NCI-H2081 treated with DMSO at 0.1 percent for 48 hours (cell line): ENCODE measurements at places on chromosomes 3 and 15.

DNA sequence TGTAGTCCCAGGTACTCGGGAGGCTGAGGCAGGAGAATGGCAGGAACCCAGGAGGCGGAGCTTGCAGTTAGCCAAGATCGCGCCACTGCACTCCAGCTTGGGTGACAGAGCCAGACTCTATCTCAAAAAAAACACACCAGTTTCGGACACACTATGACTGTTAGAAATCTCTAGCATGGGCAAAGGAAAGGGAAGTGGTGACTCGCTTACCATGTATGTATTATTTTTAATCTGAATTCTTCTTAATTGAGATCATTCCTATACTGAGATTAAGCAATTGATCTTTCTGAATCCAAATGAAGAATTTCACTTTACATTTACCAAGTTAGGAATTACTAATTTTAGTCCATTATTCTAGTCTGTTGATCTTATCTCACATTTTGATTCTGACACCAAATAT, 459.2 kb upstream of the ALCAM start:
- DNase-seq: no peak

DNA sequence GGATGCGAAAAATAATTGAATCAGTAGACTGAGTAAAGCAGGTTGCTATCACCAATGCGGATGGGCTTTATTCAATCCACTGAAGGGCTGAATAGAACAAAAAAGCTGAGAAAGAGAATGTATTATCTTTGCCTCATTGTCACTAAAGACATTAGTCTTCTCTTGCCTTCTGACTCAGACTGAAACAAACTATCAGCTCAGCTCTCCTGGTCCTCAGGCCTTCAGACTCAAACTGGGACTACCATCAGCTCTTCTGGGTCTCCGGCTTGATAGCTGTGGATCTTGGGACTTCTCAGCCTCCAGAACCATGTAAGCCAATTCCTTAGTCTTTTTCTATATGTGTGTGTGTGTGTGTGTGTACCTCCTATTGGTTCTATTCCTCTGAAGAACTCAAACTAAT, 12.6 kb downstream of the IFT57 start:
- DNase-seq: no peak

- DNase-seq: no peak
Observed at GRCh38 chr15:64951777-64952418, 37.8 kb downstream of the SPG21 start.

DNA sequence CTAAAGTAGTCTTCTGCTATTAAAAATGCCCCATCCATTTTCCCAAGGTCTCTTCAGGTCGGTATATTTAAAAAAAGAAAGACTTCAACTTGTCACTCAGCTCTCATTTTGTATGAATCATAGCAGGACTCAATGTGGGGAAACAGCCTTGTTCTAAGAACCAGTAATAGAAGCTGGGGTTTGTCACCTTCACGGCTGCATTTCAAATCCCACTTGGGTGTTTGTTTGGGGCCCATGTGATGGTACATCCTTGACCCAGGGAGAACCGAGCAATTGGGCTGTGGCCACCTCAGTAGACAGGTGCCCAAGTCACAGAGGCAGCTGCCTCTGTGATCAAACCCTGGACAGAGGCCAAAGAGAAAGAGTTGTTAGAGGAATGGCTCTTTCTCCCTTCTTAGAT, 70.3 kb upstream of the ARL8B start:
- no peak for DNase-seq

DNA sequence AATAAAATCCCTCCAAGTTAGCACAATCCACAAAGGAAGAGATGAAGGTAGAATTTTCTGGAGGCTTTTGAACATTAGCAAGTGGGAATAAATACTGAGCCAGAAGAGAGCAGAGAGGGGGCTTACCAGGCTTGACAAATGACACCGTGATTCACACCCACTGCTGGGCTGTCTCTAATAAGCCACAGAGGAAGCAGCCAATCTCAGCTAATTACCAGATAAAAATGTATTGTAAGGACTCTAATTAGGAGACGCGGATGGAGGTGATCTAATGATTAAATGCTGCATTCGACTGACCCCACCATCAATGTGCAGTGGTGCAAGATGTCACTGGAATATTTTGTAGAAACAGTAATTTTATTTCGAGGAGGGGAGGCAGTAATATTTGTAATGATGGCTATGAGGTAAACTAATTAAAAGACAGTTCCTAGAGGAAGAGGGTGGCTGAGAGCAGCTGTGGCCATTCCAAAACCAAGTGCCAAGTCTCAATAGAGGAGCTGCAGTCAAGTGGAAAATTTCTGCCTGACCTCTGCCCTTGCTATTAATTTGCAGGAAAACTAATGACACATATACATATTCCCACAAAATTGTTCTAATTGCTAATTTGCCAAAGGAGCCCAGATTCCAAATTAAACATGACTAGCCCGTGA, 602.2 kb downstream of the FOXP1 start:
- no peak for DNase-seq

DNA sequence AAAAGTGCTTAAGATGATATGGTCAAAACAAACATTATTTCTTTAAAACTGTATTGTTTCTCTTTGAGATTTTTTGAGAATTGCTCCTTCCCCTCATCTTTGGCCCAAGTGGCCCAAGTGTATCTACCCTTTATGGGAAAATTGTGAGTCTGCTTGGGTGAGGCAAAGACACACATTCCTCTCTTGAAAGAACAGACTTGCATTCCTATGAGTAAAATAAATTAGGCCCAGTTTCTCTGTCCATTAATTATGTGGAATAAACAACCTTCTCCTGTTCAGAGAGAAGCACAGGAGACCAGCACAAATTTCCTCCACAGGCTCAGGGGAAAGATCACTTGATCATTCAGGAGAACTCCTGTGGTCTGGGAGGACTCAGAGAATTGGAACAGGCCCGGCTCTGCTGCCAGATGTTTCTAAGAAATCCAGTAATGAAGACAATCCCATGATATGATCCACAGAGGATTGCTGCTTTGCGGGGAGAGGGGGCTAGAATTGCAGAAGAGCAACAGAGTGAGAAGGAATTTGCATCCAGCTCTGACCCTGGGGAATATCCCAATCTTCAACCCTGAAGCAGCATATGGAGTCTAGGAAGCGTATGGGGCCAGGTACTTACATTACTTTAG, 53.8 kb upstream of the BOC start:
- no peak for DNase-seq

GRCh38 chr3:177569875-177570657, 372.8 kb upstream of the TBL1XR1 start:
- peak; percentile 29 for DNase-seq

DNA sequence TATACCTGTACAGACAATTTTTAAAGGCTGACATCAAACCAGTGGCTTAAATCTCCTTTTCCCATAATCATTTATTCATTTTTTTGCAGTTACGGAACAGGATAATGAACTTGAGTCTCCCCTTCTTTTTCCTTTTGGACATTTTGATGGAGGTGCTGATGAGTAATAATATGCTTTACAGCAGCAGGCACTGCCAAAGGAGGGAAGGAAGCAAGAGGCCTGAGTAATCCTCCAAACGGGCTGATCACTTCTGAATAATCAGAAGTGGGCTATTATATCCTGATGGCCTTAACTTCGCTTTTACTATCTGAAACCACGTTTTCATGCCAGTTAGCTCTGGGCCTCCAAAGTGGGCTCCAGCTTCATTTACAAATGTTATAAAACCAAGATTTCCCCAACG, 527.2 kb downstream of the FOXP1 start:
- no peak for DNase-seq

DNA sequence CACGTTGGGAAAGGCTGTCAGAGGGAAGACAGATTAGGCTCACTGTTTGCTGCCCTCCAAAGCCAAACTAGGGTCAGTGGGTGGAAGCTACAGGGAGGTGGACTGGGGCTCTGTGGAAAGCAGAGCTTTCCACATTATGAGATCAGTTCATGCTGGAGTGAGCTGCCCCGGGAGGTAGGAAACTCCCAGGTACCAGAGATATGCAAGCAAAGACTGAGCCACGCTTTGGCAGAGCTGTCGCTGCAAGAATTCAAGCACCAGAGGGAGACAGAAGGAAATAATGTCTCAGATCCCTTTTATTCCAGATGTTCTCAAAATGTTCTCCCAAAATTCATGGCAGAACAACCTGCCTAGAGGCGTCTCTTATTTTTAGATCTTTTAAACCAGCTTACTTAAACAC, 286.6 kb downstream of the WDR72 start:
- DNase-seq: no peak

DNA sequence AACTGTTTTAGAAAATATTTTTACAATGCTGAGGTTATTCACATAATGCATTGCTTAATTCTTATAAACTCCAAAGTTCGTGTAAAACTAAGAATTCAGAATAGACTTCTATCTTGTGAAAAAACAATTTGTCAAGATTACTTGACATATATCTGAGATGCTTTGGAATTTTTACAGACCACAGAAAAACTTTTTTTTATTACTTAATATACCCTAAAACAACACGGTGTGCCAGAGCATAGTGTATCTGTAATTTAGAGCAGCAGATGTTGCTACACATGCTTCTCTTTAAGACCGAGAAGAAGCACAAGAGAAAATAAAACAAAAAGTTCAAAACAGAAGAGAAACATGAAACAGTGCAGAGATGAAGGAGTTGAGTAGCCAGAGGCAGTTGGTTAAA, 26.4 kb downstream of the ASB7 start:
- DNase-seq: no peak

- DNase-seq: no peak
Observed at GRCh38 chr3:84292128-84292527, 666.7 kb upstream of the CADM2 start.

GRCh38 chr3:38125305-38126120, 11.4 kb downstream of the ACAA1 start:
- DNase-seq: no peak

DNA sequence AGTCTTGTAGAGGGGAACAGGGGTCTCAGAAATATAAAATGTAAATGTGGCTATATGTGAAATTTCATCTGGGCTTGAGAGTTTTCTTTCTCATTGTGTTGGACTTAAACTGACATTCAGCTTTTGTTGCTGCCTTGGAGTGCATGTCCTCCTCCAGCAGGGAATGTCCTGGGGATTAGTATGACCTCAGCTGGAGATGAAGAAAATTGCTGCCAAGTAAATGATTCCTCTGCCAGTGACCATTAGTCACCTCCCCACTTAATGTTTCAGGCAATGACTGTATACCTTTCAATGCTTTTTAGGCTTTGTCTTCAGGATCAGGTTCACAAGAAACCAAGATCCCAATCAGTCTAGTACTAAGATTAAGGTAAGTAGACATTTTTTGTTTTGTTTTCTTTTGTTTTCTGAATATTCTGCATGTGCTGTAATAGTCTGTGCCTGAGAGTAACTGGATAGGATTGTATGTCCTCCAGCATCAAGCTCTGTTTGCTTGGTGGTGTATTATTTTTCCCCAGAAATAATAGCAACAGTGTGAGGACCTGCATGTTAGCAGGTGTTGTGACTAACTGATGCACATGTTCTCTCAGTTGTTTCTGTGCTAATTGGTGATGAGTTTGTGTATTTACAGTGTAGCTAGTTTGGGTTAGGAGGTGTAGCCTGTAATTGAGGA, 18.1 kb upstream of the SLC22A13 start:
- no peak for DNase-seq

- no peak for DNase-seq
Observed at GRCh38 chr3:108090049-108090700, 656 bp downstream of the CD47 start.

DNA sequence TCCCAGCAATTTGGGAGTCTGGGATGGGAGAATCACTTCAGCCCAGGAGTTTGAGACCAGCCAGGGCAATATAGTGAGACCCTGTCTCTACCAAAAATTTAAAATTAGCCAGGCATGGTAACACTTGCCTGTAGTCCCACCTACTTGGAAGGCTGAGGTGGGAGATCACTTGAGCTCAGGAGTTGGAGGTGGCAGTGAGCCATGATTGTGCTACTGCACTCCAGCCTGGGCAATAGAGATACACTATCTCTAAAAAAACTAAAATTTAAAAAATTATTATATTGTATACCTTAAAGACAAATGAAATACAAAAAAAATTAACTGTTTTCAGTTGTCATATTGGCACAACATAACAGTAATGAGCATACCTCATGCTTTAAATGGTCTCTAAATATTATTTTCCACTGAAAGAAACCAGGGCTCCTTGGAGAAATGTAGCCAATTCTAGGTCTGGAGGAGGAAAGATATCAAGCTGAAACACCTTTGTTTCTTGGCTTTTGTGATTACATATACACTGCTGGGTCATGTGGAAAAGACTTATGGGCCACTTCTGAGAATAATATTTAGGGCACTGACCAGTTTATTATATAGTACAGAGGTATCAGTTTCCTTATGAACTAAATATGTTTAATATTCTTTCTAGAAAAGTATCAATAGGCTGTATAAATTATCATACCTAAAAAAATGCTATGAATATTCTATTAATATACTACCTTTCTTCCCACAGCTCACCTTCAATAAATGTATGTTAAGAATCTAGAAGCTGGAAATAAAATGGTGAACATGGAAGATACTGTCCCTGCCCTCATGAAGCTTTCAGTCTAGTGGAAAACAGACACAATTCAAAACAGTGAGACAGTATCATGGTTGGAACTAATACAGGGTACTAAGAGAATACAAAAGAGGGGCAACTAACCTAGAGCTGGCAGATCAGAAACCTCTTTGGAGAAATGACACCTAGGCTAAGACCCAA, 119.5 kb downstream of the TMCC1 start:
- DNase-seq: no peak

- no peak for DNase-seq
Observed at GRCh38 chr3:171879472-171879871, 36.3 kb downstream of the TMEM212 start.

DNA sequence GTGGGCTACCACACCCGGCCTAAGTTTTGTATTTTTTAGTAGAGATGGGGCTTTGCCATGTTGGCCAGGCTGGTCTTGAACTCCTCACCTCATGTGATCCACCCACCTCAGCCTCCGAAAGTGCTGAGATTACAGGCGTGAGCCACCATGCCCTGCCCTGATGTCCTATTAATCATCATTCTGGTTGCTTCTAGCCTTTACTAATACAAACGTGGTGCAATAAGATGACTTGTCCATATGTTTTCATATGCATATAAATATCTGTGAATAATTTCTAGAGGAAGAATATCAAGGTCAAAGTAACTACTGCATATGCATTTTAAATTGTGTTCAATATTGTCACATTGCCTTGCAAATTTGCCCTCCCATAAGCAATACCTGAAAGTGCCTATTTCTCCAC, 25.5 kb upstream of the PDHB start:
- no peak for DNase-seq

DNA sequence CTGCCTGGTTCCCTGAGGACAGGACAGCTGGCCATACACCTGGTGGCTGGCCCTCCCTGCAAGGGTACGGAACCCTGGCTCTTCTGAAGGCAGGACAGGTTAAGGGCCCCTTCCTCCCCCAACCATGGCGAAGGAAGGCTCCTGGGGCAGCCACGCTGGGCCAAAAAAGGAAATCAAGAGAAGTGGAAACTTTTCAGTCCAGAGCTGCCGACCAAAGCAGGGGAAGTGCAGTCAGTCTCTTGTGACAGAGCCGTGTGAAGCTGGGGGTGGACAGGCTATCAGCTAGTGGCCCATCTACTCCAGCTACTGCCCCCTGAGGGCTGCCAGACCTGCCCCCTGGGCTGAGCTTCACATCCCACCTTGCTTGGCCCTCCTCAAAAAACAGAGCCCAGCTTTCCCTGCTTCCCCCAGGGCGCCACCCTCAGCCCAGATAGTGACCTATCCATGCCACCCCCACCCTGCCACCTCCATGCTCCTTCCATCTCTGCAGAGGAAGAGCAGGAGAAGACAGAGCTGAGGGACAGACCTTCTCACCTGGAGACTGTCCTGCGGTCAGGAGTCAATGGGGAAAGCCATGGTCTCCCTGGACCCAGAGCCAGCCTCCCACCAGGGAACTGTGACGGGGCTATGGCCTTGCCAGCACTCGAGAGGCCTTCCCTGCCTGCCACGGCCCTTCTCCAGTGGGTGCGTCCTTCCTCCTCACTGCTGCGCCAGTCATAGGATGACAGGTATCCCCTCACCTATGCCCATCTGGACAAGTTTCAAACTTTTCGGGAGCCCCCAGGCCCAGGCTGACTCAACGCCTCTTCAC, 4.6 kb downstream of the SEMA7A start:
- no peak for DNase-seq
